SJCRH30 (cell line): ENCODE measurements at places on chromosomes 3 and 15. TPM values are rescaled to one million over a fixed set of nuclear protein-coding genes. Genes with fewer than 3 reads are reported as not detected.

DNA sequence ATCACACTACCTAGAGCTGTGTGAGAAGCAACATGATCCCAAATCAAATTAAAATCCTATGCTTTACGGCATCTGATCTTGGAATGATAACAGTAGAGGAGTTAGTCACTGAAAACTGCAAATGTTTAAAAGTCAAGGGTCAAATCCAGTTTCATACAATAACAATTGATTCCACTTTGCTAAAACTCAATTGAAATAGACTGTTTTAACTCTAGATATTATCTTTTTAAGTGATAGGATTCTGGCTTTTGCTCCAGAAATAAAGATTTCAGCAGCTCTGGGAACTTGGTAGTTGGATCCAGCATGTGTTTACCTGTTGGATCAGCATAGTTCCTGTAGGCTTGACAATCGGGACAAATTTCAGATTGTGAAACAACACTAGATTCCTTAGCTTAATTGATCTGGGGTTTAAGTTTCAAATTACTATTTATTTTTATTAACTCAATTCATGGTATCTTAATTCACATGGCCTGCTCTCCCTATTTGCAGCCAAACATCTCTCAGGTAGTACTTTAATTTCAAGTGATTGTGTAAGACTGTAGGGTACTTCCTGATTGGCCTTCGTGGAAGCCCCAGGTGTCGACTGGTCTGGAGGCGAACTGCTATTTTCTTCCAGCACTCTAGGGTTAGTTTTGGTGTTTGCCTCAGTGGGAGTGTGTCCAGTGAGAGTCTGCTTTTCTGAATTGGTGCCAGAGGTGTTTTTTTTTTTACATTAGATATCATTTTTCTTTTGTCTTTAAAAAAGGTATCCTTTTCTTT lies 16.6 kb downstream of the NFKBIZ start:
- H3K36me3 ChIP-seq: peaks cover 6% of the 10 kb centered on the region; the same call in 1 of the 2 replicates
- no peak for DNase-seq
- peaks cover 9% of the 10 kb centered on the region; the same call in 1 of the 2 replicates for H3K4me1 ChIP-seq
- H3K27me3 ChIP-seq: no peaks in the 10 kb centered on the region
- no peak overlapping the region for H3K27ac ChIP-seq
- no peak overlapping the region for H3K4me3 ChIP-seq

GRCh38 chr15:100902436-100903167 lies 16.6 kb upstream of the LRRK1 start:
- peak overlapping the region; percentile 54 for H3K4me3 ChIP-seq
- H3K4me1 ChIP-seq: peaks cover 44% of the 10 kb centered on the region
- DNase-seq: peak; percentile 96
- no peaks in the 10 kb centered on the region for H3K27me3 ChIP-seq
- H3K36me3 ChIP-seq: peaks cover 51% of the 10 kb centered on the region

- H3K4me1 ChIP-seq: no peaks in the 10 kb centered on the region
- no peak overlapping the region for H3K4me3 ChIP-seq
- no peak for DNase-seq
- no peaks in the 10 kb centered on the region for H3K27me3 ChIP-seq
These were observed 10.2 kb upstream of the TGFBR2 start for GRCh38 chr3:30596152-30596551.

CMSS1 gene
- total RNA-seq: 93.8 and 95.5 TPM in 2 replicates

NR2E3 gene
- total RNA-seq: 4.5 and 8.8 TPM in 2 replicates
